ENCODE measurements at places on chromosomes 16 and 17.

- no peak for DNase-seq
These were observed 25.6 kb downstream of the GJC1 start for GRCh38 chr17:44804302-44805089.

DNA sequence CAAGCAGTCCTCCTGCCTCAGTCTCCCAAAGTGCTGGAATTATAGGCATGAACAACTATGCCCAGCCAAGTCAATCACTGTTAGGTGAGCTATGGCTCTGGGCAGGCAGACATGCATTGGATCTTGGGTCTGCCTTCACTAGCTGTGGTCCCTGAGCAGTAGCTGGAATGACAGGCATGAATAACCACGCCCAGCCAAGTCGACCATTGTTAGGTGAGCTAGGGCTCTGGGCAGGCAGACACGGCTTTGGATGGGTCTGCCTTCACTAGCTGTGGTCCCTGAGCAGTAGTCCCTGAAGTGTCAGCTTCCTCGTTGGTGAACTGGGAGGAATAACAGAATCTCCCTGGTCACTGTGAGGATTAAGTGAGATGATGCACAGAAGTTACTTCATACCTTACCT is 6.4 kb downstream of the MRM3 start:
- no peak for DNase-seq

GRCh38 chr16:84730406-84731106 is 30.8 kb downstream of the USP10 start:
- peak; percentile 89 for DNase-seq

DNA sequence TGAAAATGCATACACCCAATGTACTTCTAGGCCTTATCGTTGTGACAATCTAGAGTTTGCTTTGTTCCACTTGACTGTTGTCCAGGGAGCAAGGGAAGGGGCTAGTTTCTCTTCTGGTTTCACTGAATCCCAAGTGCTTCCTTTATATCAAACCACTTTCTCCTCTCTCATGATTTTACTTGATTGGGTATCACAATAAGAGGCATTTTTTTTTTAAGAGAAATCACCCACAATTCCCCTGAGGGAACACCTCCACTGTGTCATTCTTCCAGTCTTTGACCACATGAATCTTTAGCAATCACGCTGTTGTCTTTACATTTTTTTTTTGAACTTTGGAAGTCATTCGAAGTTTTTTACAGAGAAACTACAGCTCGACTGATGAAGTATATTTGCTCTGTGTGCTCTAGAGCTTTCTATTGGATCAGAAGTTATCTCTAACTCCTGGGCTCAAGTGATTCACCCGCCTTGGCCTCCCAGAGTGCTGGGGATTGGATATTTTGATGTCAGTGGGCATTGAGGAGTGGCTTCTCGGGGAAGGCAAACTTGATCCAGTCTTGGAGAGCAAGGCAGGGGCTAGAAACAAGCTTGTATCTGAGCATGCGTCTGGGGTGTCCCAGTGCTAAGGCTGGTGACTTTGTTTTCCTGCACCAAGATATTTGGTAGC is 3.0 kb downstream of the CDH1 start:
- DNase-seq = no peak

DNA sequence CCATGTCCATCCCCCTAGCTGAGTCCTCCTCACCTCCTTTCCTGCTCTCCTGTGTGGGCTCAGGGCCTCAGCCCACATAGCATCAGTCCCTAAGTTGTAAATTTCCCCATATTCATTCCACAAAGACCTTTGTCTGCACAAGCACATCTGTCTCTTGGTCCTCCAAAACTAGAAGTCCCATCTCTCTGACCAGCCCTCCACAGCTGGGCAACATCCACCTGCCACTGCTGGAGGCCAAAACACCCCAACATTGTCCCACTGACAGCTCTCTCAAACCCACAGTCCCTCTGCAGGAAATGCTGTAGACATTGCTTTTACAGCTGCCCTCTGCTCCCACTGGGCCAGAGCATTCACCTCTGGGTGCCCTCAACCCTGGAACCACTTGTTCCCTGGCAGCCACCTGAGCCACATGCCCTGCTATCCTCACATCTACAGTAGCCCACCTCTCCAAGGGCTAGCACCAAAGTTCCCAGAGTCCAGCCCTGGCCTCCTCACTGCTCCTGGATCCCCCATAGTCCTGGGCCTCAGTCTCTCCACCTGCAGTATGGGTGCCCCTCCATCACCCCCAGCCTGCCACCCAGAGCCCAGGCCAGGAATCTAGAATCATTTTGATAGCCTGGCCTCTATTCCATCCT is 1722.7 kb downstream of the TP53TG3F start:
- DNase-seq = no peak

- DNase-seq = no peak
These were observed 1.7 kb downstream of the VWA3A start for GRCh38 chr16:22093996-22094395.

GRCh38 chr17:42133461-42134041 is 10.9 kb downstream of the HSPB9 start:
- no peak for DNase-seq

- DNase-seq = no peak
These were observed 38.6 kb downstream of the ARHGAP27 start for GRCh38 chr17:45394091-45394490.

GRCh38 chr17:48612854-48613691 is 2.0 kb downstream of the HOXB8 start:
- DNase-seq = peak; percentile 78

DNA sequence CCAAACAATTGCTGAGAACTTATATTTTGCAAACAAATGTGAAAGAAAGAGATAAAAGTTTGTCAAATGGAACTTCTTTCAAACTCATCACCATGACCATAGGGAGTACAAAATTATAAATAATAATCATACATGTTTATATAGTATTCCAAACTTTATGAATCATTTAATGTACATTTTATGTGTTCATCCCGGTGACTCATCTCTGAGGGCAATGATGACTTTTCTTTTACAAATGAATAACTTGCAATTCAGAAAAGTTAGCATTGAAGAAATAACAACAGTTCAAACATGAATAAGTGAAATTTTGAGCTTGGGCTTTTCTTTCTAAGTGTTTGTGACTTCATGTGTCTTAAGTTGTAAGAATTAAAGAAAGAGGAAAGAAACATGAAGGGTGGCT is 66.3 kb upstream of the CDH8 start:
- DNase-seq = no peak
